NCI-H774 (cell line): ENCODE measurements at places on chromosomes 2 and 18.
A peak's percentile ranks its signal among the peaks of the same experiment; 100 is the strongest.

GRCh38 chr2:72147303-72147971, at the start of gene CYP26B1:
Gene CYP26B1 (minus strand): TSS chr2:72147862. CDS start chr2:72147834, 28 bp downstream.
- no peak for DNase-seq

GRCh38 chr2:32632089-32632488, 4.2 kb downstream of the TTC27 start:
- DNase-seq, result no peak

- no peak for DNase-seq
Measured at GRCh38 chr2:105426626-105427292, 27.9 kb upstream of the FHL2 start.

GRCh38 chr2:110770404-110770958, 38.1 kb downstream of the ACOXL start:
- DNase-seq, result peak; percentile 59

GRCh38 chr2:49123600-49123999, 30.7 kb downstream of the FSHR start:
- DNase-seq, result no peak

GRCh38 chr18:73093687-73094250, 226.0 kb upstream of the NETO1 start:
- DNase-seq, result no peak

GRCh38 chr2:113175042-113175628, 1.4 kb downstream of the PSD4 start:
- no peak for DNase-seq

DNA sequence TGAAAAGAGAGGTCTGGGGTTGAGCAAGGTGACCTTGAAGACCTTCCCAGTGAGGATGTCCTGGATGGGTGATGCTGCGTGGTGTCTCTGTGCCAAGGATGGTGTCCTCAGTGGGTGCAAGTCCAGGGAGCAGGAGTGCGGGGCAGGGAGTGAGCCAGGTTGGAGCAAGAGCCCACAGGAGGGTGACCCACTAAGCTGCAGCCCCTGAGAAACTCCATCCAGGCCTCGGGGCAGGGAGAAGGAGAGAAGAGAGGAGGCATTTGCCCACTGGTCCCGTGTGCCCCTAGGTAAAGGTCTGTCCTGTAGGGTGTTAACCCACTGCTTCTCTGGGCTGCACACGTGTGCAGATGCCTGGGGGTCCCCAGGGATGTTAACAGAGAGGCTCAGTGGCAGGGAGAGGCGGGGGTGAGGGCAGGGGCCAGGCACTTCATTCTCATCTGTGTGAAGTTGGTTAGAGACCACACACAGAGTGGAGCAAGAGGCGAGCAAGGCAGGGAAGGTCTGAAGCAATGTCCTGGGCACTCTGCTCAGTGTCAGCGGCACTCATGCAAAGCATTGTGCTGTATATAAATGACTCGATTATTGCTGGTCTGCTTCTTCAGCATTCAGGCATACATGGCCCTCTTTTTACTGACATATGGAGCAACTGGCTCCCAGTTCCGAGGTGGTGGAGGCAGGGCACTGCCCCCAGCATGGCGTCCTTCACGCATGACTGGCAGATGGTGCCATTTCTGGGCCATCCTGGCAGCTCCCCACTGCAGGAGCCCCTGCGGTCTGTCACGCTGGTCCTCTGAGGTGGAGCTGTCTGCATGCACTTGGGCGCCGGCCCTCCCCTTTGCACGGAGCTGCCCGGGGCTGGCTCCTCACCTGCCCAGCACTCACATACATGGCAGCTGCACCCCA, 117.2 kb upstream of the HS6ST1 start:
- DNase-seq, result no peak

DNA sequence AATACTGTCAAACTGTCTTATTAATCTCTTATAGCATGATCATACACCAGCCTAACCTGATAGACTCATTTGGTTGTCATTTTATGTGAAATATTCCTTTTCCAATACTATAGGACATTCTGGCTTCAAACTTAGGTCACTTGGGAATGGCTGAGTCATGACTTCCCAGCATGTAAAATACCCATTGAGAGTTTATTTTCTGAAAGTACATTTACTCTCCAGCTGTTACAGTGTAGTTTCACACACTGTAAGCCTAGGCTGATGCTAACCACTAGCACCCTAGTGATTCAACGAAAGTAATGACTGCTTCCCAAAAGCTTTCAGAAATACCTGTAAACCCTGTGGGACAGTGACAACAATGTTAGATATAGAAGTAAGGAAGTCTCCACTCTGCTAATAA, 93.8 kb downstream of the FIGN start:
- DNase-seq, result no peak

- no peak for DNase-seq
Measured at GRCh38 chr2:39948016-39948719, 169.1 kb upstream of the THUMPD2 start.

- no peak for DNase-seq
Measured at GRCh38 chr2:107745100-107745499, 81.6 kb upstream of the RGPD4 start.

DNA sequence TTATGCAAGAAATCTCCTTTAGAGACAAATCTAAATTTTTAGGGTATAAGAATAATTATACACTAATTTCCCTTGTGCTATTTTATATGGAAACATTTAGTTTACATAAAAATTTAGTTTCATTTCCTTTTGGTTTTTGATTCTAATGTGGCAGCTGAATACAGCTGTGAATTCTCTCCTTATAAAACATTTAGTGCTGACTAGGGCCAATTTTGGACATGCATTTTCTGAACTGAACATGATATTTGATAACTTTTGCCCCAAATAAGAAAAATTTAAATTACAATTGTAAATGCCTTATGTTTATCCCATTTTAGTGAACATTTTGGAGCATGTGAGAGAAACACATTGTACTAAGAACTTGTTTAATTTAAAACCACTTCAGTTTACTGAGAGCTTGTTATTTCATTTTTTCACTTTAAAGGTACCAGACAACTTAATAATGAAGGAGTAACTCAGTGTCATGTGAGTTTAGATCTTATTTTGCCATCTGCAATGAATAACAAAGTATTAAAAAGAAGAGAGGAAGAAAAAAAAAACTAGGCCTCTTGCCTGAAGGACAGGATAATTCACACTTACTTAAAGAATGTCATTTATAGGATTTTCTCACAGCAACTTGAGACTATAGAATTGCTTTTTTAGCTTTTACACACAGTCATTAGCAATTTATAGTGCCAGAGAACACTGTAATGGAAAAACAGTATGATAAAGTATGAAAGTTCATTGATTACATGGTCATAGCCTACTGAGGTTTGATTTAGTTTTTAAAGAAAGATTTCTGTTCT, 209.7 kb downstream of the ERBB4 start:
- no peak for DNase-seq

DNA sequence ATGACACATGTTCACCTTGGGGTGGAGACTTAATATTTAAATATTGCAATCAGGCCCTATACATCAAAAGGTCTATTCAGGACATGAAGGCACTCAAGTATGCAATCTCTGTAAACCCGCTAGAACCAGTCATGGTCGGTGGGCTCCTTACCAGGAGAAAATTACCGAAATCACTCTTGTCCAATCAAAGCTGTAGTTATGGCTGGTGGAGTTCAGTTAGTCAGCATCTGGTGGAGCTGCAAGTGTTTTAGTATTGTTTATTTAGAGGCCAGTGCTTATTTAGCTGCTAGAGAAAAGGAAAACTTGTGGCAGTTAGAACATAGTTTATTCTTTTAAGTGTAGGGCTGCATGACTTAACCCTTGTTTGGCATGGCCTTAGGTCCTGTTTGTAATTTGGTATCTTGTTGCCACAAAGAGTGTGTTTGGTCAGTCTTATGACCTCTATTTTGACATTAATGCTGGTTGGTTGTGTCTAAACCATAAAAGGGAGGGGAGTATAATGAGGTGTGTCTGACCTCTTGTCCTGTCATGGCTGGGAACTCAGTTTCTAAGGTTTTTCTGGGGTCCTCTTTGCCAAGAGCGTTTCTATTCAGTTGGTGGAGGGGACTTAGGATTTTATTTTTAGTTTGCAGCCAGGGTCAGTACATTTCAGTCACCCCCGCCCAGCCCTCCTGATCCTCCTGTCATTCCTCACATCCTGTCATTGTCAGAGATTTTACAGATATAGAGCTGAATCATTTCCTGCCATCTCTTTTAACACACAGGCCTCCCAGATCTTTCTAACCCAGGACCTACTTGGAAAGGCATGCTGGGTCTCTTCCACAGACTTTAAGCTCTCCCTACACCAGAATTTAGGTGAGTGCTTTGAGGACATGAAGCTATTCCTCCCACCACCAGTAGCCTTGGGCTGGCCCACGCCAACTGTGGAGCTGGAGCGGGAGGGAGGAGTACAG, 108.1 kb downstream of the XRCC5 start:
- no peak for DNase-seq

DNA sequence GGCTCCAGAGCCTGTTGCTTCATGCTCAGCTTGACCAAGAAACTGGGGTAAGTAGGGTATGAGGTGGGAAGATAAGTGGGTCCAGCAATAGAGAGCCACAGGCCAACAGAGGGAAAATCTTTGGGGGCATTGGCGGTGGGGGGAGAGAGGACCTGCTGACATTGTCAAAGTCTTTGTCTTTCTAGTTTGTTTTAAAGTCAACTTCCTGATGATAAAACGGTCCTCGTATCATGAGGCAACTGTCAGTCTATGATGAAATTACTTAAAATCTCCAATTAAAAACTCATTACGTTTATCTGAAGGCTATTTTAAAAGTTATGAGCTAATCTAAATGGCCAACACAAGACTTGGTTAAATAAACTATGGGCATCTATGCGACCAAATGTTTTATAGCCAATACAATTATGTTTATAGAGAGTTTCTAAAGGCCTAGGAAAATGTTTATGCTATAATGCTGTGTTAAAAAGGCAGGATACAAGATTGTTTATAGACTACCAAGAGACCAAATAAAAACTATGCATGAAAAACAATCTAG, 84.4 kb upstream of the CD28 start:
- no peak for DNase-seq

GRCh38 chr2:239355724-239356123, 45.1 kb downstream of the HDAC4 start:
- DNase-seq, result no peak

DNA sequence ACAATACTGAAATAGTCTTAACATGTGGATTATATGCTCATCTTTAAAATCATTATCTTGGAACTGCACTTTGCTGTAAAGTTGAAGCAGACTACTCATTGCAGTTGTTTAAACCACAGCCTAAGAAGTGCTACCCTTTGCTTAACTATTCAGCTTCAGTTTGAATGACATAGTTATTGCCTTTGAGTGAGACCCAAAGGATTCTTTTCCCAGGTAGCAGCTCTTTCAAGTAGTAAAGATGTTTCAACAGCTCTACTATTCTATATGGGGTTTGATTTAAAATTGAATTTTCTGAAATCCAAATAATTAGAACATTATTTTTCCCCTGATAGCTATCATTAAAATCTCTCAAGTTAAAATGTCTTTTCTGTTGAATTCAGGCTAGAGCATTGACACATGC, 1.1 kb downstream of the SCG2 start:
- DNase-seq, result no peak

GRCh38 chr2:151024696-151025251, 236.9 kb downstream of the RBM43 start:
- no peak for DNase-seq

DNA sequence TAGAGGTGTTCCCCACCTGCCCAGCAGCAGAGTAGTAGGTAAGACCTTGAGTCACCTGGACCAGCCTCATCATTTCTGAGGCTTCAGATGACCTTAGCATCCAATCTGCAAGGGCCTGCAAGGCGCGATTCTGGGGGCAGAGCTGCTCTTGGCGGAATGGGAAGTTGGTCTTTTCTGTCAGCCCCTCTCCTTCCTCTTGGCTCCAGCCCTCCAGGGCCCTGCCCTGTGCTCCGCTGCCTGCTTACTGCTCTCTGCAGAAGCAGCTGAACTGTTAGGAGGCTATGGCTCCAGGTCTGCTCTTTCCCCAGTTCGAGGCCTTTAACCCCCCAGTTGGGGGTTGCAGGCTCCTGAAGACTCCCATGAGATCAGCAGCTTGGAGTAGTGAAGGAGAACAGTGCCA, 96.1 kb upstream of the MCFD2 start:
- no peak for DNase-seq

GRCh38 chr2:46127176-46127575, 170.0 kb upstream of the EPAS1 start:
- no peak for DNase-seq

DNA sequence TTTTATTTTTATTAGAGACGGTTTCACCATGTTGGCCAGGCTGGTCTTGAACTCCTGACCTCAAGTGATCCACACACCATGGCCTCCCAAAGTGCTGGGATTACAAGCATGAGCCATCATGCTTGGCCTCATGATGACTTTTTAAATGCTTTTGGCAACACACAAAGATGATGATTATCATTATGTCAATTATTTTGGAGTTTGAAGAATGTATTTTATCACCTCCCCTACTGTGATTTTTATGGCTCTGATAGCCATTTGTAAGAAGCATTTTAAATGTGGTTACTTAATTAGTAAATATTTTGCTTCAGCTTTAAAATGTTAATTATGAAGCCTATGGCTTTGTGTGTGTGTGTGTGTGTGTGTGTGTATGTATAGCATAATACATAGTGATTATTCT, 45.1 kb upstream of the RAB27B start:
- DNase-seq, result no peak

DNA sequence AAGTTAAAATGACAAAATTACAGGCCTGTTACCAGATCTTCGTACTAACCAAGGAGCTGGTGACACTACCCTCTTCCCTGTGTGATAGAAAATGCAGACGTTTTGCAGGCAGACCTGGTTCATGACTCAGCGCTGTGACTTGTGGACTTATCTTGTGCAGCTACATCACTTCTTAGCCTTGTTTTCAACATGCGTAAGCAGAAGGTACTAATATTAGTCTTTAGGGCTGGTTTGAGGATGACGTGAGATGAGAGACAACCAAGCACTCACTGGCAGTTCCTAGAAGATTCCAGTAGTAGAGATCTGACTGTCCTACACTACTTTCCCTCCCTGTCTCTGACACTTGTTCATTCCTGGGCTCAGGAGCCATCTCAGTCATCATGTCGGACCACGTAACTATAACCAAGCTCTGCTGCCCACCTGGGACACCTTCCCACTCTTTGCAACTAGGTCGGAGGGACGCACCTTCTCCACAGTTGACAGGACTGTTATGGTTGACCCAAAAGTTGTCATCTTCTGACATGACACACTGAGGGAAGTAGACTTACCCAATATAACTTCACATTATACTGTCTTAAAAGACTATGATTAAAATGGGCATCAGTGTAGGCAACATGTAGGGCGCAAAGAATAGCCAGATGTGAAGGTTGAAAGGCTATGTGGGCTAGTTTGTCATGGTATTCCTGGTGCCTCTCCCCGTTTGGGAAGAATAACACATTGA, 64.8 kb downstream of the TNFRSF11A start:
- no peak for DNase-seq

DNA sequence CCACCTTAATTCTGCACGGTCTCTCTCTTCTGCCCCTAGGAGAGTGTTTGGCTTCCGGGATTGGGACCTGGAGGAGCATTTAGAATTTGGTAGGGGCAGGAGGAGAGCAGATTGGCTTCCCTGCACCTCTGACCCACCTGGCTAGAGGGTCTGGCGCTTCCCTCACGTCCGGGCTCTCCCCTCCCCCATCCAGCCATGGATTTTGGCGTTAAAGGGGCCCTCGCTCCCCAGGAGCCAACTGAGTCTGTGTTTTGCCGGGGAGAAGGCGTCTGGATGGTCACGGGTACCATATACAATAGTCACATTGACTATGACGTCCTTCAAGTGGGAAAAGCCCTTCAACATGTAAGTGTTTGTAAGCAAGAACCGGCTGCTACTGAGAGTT, 6.6 kb downstream of the HOXD3 start:
- no peak for DNase-seq
